ENCODE measurements at places on chromosomes 3 and 15.

- no peak for DNase-seq
Observed at GRCh38 chr3:180229113-180229512, 192.4 kb upstream of the PEX5L start.

DNA sequence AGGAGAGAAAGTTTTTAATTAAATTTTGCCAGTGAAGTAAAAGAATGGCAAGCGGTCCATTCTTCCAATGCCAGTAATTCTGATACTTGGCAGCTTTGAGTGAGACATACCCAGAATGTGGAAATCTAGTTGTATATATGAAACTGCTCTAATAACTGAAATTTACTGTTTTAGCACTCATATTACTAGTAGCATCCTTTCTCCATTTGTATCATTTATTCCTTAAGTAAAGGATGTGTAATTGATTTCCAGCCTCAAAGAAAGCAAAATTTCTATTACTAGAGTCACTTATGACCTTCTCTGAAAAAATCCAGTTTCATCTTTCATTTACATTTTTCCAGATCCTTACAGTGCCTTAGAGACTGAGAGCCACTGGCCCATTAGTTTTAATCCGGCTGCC is 65.1 kb downstream of the PBRM1 start:
- DNase-seq: no peak

GRCh38 chr3:57803647-57804081 is 47.6 kb downstream of the SLMAP start:
- DNase-seq: no peak

DNA sequence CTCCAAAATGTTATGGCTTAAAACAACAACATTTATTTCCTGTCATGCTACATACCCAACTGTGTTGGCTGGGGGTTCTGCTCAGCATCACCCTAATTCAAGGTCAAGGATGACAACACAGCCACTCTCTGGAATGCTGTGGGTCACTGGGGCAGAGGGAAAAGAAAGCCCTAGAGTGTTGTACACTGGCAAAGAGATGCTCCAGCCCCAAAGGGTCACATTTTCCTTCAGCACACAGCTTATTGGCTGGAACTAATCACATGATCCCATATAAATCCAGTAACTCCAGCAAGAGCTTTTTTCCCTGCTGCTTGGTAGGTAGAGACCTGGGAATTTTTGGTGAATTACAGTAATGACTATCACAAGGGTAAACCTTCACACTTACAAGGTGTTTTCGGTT is 1041.4 kb downstream of the NTRK3 start:
- no peak for DNase-seq

- DNase-seq: no peak
Observed at GRCh38 chr3:49512781-49513355, 41.4 kb upstream of the BSN start.

- DNase-seq: no peak
Observed at GRCh38 chr15:73386886-73387506, 18.2 kb upstream of the HCN4 start.

GRCh38 chr15:88621789-88622604 is 857 bp downstream of the AEN start:
- DNase-seq: no peak

GRCh38 chr3:130934442-130935089 is 40.7 kb downstream of the ATP2C1 start:
- no peak for DNase-seq

DNA sequence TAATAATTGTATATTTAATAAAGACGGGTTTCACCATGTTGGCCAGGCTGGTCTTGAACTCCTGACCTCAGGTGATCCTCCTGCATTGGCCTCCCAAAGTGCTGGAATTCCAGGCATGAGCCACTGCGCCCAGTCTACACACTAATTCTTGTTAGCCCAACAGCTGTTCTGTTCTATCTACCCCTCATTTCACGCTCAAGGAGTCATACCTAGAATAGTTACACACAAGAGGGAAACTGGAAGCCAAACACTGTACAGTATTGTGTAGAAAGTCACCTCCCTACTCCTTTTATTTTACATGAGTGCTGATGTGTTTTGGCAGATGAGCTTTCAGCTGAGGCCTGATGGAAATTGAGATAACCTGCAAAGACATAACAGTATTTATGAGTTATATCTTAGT is 13.4 kb upstream of the CTDSPL2 start:
- no peak for DNase-seq

- DNase-seq: no peak
Observed at GRCh38 chr3:109545746-109546145, 208.4 kb upstream of the DPPA4 start.

GRCh38 chr3:65048151-65048550 is 360.4 kb upstream of the ADAMTS9 start:
- DNase-seq: no peak

DNA sequence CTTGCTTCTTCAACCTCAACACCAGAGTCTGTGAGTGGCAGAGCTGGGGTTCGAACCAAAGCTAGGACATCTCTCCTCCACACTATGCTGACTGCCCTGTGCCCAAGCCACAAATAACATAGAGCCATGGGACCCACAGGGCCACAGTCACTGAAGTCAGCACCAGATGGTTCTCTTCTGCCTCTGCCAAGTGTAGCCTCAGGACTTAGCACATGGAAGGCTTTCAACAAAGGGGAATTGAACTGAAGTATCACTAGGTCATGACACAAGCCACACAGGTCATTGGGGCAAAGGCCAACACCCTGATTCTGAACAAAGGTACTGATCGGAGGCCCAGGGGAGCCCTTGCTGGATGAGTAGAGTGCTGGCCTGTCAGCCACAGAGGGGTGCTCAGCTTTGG is 83.6 kb downstream of the BDH1 start:
- no peak for DNase-seq

GRCh38 chr3:52232279-52233107 is 6.5 kb downstream of the TWF2 start:
- no peak for DNase-seq

DNA sequence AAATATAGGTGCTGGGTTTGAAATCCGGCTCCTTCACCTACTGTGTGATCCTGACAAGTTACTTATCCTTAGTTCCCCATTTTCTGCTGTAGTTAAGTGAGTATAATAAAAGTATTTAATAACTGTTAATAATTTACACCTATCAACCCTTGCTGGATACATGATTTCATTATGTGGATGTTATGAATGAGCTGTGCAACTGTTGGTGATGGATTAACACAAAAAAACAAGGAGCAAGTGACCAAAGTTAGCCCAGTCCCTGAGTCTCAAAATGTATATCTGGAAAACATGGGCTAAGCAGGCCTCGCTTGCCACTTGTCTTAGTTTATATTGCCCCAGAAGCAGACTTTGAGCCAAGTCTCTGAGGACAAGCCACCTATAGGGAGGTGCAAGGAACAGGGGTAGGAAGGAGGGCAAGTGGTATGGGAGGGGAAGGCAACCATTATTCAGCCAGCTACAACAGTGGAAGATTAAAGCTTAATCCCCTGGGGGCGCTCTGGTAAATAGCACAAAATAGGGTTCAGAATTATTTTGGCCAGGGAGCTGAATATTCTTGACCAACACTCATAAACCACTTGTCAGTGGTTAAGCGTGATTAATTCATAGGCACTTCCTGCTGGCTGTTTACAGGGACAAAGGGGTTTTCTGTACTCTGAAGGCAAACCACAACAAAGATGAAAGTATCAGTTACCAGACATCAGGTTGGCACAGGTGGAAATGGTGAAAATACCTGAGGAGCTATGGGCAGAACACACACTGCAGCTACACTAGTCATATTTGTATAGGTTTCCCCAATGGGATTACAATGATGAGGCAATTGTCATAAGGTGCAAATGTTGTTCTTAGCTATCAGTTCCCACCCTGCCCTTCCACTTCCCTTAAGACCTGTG is 76.2 kb downstream of the TRIM42 start:
- DNase-seq: no peak

DNA sequence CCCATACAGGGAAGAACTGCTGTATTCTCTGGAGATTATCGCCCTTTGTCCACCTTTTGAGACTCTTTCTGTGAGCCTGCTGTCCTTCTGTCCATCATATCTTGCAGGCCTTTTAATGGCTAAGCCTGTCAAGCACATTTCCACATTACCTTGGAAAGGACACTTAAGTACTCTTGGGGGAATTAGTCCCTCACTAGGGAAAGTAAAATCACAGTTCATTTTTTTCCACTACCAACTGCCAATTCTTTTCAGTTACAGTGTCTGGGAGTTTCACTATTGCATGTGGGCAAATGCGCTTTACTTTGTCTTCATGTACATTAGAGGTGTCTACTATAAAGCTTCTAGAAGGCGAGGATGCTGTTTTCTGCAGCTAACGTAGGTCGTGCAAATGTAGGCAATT is 242.1 kb downstream of the NSUN3 start:
- DNase-seq: no peak

DNA sequence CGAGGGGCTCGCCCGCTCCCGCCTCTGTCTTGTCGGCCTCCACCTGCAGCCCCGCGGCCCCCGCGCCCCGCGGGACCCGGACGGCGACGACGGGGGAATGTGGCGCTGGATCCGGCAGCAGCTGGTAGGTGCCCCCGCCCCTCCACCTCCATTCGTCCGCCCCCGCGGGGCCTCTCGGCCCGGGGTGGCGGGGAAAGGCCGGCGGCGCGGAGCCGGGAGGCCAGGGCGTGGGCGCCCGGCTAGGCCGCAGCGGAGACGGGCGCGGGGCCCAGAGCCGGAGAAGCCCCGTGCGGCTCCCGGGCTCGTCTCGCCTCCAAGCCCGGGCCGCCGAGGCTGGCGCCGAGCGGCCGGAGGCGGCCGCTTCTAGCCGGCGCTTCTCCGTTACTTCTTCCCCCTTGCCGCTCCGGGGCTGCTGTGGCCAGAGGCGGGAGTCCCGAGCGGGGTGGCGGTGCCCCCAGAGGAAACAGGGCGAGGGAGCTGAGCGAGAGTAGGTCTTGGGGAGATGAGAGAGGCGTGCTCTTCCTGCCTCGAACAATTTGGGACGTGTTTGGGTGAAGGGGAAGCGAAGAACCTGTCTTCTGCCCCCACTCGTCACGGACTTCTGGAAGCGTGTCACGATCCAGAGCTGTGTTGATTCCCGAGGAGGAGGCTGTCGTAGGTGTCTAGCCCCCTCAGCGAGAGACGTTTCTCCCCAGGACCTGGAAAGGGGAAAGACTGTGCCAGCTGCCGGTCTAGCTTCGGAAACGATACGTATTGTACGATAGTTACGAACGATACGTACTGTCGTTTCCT is 555 bp downstream of the ATP11B start:
- DNase-seq: peak; percentile 85

DNA sequence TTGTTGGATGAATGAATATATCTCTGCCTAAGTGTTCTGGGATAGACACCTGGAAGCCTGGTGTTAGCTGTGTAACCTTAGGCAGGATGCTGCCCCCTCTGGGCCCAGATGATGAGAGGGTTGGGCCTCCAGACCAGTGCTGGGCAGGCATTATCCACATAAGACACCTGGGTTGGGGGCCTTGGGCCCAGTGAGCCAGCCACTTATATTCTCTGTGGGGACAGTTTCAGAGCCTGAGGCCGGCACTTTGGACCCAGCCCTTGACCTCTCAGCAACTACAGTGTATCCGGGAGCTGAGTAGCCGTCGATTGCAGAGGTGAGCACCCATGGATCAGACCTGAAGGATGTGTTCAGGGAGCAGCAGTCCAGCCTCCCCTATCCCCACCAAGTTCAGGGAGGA is 2.2 kb downstream of the HEMK1 start:
- DNase-seq: no peak

DNA sequence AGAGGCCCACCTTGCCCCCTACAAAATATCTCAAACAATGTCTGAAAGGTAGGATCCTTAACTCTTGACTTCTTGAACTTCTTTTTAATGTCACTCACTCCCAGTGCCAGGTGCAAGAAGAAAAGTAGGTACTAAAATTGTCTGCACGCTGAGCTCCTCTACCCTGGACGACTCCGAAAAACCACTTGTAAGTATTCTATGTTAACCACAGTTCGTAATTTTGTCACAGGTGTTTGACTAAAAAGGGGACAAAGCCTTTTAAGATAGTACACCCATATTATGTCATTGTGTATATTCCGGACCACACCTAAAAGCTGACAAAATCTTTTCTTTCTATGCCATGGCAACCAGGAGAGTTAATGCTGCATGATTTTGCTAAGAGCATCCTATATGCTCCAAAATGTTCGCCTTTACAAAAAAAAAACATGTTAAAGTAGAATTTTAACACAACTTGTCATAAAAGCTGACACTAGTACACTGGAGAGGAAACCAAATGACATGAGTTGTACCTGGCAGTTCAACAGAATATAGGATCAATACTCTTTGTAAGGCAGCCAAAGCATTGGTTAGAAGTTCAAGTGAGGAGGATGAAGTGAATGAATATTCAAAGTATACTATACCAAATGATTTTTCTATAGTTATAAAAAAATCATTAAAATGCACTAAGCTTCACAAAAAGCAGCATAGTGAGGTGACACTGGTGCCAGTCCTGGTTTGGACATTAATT is 210.5 kb downstream of the FOXP1 start:
- DNase-seq: no peak

GRCh38 chr3:128316481-128316891 is 150.2 kb downstream of the DNAJB8 start:
- DNase-seq: no peak

DNA sequence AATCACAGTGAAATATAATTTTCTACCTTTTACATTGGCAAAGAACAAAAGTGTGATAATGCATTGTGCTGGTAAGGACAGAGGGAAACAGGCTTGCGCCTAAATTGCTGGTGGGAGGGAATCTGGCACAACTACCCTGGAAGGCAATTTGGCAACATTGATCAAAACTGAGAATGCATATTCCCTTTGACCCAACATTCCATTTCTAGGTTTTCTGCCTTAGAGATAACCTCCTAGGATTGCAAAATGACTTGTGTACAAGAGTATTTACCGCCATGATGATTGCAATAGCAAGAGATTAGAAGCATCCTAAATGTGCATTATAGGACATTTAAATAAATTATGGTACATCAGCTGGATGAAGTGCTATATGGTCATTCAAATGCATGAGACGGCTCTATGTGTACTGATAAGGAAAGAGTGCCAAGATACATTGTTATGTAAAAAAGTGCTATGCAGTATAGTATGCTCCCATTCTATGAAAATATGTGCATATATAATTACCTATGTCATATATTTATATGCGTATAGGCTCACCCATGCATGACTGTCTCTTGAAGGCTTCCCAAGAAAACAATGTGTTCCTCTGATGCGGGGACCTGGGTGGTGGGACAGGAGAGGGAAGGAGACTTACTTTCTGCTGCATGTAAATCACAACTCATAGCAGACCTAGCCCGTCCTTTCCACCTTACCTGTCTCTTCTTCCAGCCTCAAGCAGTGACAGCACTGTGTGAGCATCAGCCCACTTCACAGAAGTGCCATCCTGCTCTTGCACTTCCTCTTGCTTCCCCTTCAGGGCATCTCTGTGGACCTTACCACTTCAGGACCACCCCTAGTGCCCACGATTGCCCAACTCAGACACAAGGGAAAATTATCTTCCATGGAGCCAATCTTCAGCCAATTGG is 249.9 kb upstream of the TLE3 start:
- DNase-seq: no peak

GRCh38 chr15:59532770-59533379 is 78.7 kb upstream of the GCNT3 start:
- DNase-seq: no peak

Data from posterior cingulate gyrus (tissue), 11 donors.